ENCODE measurements at places on chromosomes 5 and 9.

GRCh38 chr5:82334856-82335255, 56.7 kb upstream of the RPS23 start:
- no peak for DNase-seq

DNA sequence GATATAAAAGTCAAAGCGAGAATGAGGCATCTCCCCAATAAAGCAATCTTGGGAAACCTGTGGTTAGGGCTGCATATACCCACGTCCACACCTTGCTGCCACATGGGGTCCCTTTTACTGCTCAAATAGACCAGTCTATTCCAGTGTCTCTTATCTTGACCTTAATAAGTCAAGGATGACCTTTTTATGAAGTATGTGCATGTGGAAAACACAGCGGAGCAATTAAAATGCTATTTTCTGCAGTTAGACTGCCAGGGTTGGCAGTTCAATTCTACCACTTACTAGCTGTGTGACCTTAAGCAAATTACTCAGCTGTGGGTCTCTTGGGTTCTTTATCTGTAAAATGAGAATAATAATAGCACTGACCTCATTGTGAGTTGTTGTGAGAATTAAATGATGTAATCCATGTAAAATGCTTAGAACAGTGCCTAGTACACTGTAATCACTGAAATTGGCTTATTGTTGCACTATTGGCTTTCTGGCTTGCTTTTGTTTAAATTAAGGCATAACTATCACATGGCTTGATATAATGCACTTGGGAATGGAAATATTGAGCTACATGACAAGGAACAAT, 67.8 kb upstream of the HSPB3 start:
- no peak for DNase-seq

DNA sequence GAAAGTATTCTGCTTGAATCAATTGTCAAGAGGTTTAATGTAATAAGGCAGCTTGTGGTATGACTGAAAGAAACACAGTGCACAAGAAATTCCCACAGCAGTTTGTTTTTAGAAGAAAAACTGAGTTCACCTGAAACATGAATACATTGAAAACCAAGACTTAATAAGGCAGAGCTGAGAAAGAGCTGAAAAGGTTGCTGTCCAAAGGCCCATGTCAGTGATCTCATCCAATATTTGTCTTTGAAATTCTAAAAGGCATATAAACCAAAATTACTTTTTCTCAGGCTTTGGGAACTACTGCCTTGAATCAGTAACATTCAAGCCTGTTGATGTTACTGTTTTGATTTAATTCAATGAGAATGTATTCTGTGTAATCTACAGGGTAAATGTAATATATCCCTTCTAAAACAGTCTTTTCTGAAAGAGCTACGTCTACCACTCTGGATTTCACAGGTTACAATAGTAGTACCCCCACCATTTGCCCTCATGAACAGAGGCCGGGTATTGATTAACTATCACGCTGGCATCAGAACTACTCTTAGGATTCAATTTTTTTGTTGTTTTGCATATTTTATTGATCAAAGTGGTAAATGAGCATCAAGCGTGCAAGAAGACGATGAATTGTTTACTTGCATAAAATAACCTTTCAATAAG, 57.8 kb downstream of the PPIC start:
- DNase-seq, result no peak

DNA sequence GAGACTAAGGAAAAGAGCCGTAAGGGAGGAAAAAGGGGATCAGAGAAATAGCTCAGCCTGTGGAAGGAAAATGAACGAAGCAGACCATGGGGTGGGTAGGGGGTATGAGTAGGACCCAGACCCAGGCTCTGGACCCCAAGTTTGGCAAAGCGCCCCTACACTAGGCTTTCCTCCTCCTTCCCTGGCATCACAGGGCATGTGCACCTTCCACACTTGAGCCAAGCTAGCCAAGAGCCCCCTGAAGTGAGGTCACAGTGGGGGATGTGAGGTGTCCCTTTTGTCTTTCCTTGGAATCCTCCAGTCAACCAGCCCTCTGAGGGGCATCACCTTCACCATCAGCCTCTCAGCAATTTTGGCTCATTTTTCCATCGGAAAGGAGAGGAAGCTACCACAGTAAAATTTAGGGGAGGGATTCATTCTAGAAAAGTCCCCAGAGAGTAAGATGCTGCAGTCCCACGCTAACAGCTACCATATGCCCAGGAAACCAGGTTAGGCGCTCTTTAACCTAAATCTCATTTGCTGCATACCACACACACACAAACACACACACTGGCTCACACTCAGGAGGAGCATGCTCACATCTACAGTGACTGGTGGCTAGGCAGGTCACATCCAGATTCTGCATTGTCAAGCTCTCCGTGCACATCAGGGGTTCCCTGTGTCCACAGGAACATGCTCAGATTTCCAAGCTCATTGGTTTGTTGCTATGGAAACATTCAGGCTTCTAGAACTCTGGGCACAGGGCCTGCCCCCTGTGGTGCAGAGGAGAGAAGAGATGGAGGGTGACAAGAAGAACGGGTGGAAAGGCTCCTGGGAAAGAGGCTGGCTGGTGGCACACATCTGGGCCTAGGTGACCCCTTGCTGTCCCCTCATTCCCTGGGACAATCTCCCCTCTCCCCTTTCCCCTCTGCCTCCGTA, 9.9 kb downstream of the REEP2 start:
- DNase-seq, result peak; percentile 62

GRCh38 chr9:85009251-85009650, 339.7 kb downstream of the NTRK2 start:
- no peak for DNase-seq

GRCh38 chr9:89635816-89636215, 31.0 kb downstream of the GADD45G start:
- DNase-seq, result peak; percentile 78

- DNase-seq, result no peak
Observed at GRCh38 chr5:126054577-126055347, 368.4 kb upstream of the GRAMD2B start.

DNA sequence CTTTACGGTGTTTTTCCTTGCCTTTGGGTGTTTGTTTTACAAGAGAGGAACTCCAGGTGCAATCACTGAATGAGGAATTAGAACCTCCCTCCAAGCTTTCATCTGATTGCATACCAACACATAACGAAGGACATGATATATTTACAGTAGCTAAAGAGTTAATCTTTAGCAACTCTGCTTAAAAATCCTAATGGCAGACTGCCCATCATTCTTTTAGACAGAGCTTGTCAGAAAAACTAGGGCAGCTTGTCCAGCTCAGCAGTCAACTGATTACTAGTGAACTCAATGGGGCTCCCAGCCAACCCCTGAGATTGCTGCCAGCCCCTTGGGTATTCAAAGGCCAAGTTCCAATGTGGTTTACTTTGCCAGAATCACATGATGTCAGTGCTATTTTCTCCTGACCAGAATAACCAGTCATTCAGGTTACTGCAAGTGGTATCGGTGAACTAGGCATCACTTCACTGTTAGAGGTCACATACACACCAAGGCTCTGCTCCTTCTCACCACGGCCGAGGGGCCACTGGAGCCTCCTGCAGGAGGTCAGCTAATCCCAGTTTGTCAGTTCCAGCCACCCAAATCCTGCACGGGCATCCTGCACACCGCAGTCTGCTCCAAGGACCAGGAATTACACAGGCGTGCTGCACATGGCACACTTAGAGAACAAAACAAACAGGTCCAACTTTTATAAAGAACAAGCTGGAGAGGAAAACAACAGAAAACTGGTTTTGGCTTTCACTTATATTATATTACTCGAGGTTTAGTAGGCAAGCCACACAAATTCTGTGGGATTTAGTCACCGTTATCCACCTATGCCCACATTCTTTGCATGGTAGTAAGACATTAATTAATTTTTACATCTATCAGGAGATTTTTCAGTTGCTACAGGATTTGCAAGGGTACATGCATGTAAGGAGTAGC, 62.5 kb downstream of the NFIB start:
- DNase-seq, result peak; percentile 92

DNA sequence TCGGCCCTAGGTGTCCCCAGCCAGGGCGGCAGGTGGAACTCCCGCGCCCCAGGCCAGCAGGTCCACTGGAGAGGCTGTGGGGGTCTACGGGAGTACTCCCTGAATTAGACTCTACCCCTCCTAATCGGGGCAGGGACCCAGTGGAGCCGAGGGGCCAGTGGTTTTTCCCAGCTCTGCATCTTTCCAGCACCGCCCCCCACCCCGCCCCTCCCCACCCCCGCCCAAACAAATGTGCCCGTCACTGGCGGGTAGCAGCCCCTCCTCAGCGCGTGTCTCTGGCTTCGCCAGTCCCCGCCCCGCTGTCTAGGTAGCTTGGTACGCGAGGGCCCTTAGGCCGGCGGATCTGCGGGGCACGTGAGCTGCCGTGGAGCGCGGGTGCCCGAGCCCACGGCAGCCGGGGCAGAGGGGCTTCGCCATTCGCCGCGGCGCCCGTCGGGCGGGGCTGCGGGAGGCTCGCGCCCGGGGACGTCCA, 7.0 kb downstream of the UNC5A start:
- peak; percentile 14 for DNase-seq

DNA sequence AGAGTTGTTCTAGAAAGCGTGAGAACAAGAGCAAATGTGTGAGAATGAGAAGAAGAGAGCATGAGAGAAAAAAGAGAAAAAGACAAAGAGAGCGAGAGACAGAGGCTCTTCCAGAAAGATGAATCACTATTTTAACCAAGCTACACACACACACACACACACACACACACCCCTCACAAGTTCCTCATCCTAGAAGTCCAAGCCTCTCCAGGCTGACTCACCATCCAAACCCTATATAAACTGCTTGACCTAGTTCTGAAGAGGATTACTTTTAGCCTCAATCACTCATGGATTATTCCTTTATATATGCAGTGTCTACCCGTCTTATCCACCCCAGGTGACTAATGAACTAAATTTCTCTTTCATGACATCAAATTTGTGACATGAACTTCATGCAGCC, 37.6 kb downstream of the C9orf57 start:
- no peak for DNase-seq

DNA sequence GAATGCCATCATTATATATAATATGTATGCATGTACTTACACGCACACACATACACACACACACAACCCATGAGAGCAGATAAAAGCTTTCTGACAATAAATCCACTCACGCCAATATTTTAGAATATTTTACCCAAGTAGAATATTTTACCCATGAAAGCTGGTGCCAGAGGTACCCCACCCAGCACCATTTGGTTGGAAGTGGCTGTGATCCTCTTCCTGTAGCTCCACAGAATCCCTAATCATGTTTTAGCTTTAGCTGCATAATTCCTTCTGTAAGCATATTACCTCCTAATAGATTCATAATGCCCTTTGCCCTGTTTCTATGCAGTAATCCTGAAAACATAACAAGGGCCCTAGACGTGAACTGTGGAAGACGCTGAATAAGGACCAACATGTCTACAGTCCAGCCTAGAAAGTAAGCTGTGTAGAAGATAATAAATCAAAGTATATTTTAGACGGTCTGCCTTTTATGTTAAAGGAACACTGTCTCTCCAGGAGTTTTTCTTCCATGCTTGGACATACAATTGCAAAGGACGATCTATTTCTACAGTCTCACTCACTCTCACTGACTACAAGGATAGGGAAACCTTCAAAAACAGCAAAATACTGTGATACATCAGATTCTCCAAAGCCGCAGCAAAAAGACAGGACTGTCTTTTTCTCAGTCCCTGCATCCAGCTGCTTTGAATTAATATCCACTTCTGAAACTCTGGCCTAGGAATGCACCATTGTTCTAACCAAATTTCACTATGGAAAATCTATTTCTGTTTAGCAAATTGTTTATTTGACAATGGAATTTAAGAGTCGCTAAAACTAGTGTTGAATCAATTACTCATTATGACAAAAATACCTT, 98.2 kb downstream of the USP20 start:
- no peak for DNase-seq

GRCh38 chr5:172939071-172939470, 20.2 kb upstream of the RPL26L1 start:
- DNase-seq, result peak; percentile 41

DNA sequence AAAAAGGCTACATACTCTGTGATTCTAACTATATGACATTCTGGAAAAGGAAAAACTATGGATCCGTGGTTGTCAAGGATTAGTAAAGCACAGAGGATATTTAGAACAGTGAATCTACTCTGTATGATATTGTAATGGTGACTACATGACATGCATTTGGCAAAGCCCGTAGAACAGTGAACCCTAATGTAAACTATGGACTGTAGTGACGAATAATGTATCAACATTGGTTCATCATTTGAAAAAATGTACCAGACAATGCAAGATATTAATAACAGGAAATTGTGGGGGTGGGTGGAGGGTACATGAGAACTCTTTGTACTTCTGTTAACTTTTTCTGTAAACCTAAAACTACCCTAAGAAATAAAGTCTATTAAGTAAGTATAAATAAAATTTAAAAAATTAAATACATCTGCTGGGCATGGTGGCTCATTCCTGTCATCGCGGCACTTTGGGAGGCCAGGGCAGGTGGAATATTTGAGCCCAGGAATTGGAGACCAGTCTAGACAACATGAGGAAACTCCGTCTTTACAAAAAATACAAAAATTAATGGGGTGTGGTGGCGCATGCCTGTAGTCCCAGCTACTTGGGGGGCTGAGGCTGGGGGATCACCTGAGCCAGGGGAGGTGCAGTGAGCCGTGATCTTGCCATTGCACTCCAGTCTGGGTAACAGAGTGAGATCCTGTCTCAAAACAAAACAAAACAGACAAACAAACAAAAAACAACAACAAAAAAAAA, 101.7 kb upstream of the TBC1D2 start:
- DNase-seq, result no peak

- DNase-seq, result no peak
Observed at GRCh38 chr5:59698207-59699178, 195.0 kb downstream of the PDE4D start.

- peak; percentile 70 for DNase-seq
Observed at GRCh38 chr5:84688566-84688965, 303.9 kb upstream of the EDIL3 start.

DNA sequence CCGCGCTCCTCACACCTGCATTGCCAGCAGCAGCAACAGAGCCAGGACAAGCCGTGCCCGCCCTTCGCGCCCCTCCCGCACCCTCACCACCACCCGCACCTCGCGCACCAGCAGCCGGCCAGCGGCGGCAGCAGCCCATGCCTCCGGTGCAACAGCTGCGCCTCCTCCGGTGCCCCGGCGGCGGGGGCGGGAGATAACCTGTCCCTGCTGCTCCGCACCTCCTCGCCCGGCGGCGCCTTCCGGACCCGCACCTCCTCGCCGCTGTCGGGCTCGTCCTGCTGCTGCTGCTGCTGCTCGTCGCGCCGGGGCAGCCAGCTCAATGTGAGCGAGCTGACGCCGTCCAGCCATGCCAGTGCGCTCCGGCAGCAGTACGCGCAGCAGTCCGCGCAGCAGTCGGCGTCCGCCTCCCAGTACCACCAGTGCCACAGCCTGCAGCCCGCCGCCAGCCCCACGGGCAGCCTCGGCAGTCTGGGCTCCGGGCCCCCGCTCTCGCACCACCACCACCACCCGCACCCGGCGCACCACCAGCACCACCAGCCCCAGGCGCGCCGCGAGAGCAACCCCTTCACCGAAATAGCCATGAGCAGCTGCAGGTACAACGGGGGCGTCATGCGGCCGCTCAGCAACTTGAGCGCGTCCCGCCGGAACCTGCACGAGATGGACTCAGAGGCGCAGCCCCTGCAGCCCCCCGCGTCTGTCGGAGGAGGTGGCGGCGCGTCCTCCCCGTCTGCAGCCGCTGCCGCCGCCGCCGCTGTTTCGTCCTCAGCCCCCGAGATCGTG, 517 bp downstream of the KCNN2 start:
- no peak for DNase-seq
